ENCODE measurements at places on chromosomes 11 and 22.

DNA sequence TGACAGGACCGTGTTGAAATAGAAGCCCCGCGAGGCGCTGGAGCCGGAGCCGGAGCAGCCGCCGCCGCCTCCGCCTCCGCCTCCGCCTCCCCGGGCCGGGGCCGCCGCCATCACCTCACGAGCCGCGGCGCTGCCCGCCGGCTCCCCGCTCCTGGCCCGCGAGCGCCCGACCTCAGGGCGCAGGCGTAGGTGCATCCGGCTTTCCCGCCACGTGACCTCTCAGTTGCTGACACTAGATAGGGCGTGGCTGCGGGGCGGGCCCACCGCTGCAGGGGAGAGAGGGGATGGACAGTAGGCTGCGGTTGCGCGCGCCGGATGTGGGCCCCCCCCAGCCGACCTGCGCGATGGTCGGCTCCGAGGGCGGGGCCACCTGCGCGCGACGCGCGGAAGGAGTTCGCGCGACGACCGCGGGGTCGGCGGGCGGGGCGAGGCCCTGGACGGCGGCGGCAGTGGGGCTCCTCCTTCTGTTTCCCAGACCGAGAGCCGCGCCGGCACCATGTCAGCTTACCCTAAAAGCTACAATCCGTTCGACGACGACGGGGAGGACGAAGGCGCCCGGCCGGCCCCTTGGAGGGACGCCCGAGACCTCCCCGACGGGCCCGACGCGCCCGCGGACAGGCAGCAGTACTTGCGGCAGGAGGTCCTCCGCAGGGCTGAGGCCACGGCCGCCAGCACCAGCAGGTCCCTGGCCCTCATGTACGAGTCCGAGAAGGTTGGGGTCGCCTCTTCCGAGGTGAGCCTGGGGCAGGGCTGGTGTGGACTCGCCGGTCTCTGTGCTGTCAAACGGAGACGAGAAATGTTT, at the start of the genes PI4KA and SNAP29:
TSS of gene PI4KA (minus strand) at position 197 of the 802 bp plus-strand sequence. CDS start at position 111, 86 bp downstream.
TSS of gene SNAP29 (plus strand) at position 393 of the 802 bp plus-strand sequence. CDS start at position 497, 104 bp downstream.
- DNase-seq, result peak; percentile 96

DNA sequence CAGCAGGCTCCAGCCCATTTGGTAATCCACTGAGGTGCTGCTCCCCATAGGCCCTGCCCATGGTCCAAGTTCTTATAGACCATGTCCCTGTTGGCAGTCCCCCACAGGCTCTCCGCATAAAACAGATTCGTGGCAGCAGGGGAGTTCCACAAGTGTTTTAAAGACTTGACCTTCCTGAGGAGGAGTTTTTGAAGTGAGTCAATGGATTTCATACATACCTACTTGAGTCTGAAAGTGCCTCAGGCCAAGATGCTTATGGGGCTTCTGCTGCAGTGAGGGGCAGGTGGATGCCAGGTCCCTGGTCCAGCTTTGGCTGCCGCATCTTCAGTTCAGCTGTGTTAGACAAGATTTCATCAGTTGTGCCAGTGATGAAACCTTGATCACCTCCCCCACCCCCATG, 43.3 kb downstream of the CABIN1 start:
- no peak for DNase-seq

DNA sequence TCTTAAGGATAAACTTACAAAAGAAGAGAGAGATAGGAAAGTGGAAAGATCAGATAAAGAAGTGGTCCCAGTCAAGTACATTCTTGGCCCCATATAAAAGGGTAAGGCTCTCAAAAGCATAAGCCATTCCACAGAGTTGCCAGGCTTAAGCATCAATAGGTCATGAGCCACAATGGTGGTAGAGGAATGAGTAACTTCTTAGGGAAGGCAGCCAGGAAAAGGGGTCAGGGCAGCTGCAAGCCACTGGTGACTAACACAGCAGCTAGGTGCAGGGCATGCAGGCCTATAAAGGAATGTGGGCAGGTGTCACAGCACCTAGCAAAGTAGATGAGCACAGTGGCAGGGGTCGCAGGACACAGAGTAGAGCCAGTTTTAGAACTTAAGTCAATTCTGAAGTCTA, 302.6 kb upstream of the FAT3 start:
- no peak for DNase-seq

- DNase-seq, result no peak
Measured at GRCh38 chr11:76526878-76527277, 82.1 kb downstream of the EMSY start.

- no peak for DNase-seq
Measured at GRCh38 chr11:57335023-57335342, 709 bp downstream of the SSRP1 start.

GRCh38 chr11:47991894-47992293, 11.5 kb downstream of the PTPRJ start:
- DNase-seq, result no peak

DNA sequence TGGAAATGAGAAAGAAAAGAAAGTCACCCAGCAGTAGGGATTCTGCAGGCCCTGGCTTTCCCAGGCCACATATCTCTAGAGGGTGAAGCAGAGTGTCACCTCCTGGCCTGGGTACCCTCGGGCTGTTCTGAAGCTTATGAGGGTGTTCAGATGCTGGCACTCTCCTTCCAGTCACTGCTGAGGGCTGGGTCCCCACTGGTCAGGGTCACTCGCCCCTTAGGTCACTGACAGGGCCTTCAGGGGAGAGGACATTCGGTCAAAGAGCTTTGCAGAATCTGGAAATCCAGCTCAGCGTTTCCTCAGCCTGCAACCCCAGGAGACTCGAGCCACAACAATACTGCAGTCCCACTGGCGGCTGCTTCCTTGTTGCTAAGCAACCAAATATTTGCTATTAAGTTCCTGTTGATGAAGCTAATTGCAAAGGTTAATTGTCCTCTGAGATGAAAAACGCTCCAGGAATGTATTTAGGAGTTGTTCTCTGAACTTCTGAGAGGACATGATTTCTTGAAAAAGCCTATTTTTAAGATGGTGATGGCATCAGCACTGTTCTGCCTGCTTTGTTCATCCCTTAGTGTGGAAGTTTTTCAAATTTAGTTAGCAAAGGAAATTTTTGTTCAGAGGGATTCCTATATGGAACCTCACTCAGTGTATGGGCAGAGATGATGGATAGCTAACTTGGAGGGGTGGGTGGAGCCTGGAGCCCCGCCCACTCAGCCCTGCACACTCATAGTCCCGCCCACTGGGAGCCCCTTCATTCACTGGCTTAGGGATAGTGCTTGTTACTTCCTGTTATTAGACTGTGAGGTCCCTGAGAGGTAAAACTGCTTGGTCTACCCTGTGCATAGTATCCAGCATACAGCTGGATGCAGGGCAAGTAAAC, 109.2 kb downstream of the CSNK2A3 start:
- peak; percentile 68 for DNase-seq

- DNase-seq, result peak; percentile 38
Measured at GRCh38 chr11:63603180-63603518, 11.1 kb downstream of the PLAAT3 start.

- DNase-seq, result no peak
Measured at GRCh38 chr11:45538363-45538762, 127.1 kb downstream of the CHST1 start.

DNA sequence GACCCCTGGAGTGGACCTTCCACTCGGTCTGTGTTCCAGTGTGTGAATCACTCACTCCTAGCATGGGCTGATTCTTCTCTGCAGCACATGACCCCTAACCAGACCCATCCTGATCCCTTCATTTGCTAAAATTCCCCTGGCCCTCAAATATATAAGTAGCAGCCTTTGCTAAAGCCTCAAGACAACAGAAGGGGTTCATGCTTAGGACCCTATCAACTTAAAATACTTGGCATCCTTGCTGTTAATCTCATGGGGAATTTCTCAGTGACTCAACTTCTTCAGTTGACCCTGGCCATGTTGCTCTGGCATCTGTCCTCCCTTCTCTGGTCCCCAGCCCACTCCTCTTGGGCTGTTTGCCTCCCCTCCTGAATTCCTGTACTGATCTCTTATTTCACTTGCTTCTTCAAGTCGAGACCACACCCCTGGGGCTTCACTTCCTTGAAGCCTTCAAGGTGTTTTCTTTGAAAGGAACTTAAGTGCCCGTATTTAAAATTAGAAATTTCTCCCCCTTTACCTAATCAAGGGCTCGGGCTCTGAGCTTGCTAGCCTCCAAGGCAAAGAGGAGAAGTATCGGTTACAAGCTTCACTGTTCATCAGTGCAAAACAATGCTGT, 23.6 kb downstream of the NNMT start:
- DNase-seq, result no peak

- DNase-seq, result no peak
Measured at GRCh38 chr11:61454520-61454919, 24.6 kb downstream of the SDHAF2 start.

DNA sequence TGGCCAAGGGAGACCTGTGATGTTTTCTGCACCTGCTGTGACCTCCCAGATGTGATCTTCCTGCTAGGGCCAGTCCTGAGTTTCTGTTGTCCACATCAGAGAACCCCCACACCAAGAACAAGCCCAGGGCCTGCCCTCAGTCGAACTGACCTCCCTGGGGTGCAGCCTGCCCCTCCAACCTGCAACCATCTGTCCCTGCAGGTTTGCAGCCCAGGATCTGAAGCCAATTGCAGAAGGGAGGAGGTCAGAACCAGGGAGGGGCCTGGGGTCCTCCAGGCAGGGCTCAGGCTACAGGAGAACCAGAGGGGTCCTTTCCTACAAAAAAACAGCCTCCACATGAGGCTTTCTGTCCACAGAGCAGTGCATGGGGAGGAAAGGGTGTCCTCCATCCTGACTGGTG, 807 bp downstream of the TRIM3 start:
- DNase-seq, result no peak

GRCh38 chr11:132140056-132140455, 769.6 kb downstream of the NTM start:
- no peak for DNase-seq

GRCh38 chr11:355581-356458, 13.5 kb upstream of the B4GALNT4 start:
- DNase-seq, result peak; percentile 93

DNA sequence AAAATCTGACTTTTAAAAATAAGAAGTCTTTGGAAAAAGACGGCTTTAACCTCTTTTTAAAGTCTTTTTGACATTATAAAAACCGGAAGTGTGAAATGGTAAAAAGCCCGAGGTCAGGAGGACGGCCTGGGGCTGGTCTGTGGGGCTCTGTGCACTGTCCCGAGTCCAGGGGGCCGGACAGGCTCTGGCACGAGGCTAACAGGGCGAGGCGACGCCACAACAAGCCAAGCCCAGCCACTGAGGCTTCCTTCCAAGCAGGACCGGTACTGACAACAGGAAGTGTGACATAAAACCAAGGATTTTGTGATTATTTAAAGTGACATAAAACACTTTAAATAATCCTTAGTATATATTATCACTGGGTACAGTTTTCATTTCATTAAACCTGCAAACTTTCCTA, 39.2 kb downstream of the BRD1 start:
- no peak for DNase-seq

DNA sequence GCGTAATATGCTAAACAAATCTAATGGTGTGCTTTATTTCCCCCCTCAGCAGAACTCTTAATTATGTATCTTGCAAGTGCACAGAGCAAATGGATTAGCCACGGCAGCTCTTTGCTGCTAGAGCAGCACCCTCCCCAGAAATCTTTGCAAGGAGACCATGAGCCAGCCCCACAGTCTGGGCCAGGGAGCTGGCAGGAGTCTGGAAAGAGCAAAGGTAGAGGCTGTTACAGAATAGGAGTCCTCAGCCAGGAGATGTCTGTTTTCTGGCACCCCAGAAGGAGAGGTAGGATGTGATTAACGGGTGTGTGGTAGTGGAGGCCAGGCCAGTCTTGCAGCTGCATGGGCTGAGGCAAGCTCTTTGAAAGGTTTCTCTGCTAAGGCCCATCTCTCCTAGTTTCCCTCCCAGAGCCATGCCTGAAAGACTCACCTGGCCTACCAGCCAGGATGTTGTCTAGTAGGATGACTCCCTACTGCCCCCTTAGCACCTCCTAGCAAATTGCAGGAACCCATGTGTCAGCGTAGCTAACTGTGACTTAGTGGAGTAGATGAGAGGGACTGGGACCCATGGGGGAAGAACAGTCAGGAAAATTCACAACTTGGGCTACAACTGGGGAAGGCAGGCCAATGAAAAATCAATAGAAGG, 557.2 kb downstream of the BUD13 start:
- DNase-seq, result no peak

GRCh38 chr22:48663297-48663696, 1164.4 kb downstream of the BRD1 start:
- DNase-seq, result no peak

DNA sequence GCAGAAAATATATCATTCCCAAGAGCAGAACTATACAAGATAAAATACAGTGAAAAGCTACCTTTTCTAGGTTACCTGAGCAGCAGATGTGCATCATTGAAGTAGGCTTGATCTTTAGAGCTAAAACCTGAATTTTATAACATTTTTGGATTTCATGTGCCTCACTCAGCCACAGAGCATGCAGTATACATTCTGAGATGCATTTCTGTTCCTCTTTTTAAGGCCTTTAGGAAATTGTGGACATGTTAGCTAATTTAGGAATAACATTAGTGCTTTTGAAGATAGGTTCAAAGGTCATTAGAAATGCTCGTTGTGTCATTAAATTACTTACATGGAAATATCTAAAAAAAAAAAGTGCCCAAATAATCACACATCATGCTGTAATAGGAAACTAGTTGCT, 230.6 kb upstream of the PDGFD start:
- no peak for DNase-seq

DNA sequence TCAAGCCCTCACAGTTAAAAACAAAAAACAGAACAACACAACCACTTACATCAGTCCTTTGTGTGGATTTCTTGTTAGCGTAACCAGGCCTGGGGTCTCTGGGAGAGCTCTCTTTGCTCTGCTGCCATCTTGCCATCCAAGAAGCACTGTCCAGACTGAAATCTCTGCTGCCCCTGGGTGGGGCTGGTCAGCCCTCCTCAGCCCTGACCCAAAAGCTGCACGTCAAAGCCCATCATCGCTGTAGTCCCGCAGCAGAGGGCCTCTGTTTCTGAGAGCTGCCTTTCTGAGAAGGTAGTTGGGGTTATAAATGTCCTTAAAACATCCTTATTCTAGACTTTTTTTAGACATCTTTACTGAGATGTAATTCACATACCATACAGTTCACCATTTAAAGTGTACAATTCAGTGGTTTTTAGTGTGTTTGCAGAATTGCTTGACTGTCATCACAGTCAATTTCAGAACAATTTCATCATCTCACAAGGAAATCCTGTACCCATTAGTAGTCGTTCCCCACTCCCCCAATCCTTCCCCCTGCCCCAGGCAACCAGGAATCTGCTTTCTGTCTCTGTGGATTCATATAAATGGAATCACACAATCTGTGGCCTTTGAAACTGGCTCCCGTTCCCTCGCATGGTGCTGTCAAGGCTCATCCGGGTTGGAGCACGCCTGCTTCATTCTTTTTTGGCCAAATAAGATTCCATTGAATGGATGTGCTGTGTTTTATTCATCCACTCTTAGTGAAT, 94.9 kb downstream of the TBC1D22A start:
- no peak for DNase-seq

GRCh38 chr11:123083623-123084029, 21.7 kb upstream of the HSPA8 start:
- DNase-seq, result no peak

GRCh38 chr22:23270798-23271596, 90.7 kb downstream of the BCR start:
- no peak for DNase-seq

GRCh38 chr11:65581928-65582327, 6.1 kb downstream of the EHBP1L1 start:
- DNase-seq, result no peak

All from neuronal stem cell (in vitro differentiated cells).